ENCODE measurements at places on chromosomes 16 and 17.
A peak's percentile ranks its signal among the peaks of the same experiment; 100 is the strongest.

GRCh38 chr17:42322382-42323267 is 34.3 kb downstream of the STAT5A start:
- peak; percentile 95 for DNase-seq

DNA sequence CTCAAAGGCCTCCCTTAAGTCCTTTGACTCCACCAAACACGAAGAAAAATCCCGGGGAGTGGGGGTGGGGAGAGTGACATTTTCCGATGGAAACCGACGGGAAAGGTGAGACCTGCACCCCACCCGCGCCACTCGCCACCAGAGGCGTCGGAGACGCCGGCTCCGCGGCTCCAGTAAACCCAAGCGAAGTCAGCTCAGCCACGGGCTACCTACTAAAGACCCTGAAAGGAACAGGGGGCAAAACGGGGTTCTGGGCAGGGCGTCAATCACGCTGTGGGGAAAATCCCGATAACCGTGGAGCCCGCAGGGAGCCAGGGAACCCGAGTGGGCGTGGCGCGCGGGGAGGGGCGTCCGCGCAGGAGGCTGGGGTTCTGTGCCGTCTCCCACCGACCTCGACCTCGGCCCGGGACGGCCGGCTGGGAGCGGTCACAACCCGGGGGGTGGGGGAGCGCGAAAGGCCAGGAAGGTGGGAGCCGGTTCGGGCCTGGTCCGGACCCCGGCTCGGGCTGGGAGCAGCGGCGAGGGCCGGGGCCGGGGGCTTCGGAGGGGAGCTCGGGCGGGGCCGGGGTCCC is 565 bp downstream of the WDR45B start:
- no peak for DNase-seq

GRCh38 chr16:75239542-75240122 is 11.8 kb downstream of the BCAR1 start:
- DNase-seq = no peak

- no peak for DNase-seq
Measured at GRCh38 chr17:45843722-45844121, 959 bp upstream of the SPPL2C start.

GRCh38 chr17:51107778-51108177 is 12.9 kb downstream of the SPAG9 start:
- DNase-seq = no peak

GRCh38 chr16:85935974-85936760 is 37.2 kb downstream of the IRF8 start:
- no peak for DNase-seq

DNA sequence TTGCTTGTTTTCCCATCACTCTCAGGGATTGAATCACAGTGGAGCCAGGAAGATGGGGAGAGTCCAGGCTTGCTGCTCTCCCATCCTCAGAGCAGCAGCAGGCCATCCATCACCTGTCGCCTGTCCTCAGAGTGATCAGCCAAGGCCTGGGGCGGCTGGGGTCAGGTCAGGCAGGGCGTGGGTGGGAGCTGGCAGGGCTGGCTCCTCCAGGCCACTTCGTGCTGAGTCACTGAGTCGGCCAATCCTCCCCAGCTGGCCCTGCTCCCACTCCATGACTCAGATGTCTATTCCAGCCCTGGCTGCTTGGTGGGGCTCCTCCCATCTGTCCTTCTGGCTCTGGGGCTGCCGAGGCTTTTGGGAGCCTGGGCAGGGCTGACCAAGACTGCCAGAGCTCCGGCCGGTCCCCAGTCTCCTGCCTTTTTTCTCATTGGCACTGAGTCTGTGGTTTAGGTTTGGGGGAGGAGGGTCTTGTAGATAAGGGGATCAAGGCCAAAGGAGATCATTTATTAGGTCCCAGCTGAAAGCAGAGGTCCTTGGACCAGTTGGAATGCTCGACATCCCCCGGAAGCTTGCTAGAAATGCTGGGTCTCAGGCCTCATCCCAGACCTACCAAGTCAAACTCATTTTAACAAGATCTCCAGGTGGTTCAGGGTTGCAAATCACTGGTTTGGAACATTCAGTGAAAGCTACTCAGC is 72.7 kb downstream of the ABCC1 start:
- DNase-seq = peak; percentile 42

DNA sequence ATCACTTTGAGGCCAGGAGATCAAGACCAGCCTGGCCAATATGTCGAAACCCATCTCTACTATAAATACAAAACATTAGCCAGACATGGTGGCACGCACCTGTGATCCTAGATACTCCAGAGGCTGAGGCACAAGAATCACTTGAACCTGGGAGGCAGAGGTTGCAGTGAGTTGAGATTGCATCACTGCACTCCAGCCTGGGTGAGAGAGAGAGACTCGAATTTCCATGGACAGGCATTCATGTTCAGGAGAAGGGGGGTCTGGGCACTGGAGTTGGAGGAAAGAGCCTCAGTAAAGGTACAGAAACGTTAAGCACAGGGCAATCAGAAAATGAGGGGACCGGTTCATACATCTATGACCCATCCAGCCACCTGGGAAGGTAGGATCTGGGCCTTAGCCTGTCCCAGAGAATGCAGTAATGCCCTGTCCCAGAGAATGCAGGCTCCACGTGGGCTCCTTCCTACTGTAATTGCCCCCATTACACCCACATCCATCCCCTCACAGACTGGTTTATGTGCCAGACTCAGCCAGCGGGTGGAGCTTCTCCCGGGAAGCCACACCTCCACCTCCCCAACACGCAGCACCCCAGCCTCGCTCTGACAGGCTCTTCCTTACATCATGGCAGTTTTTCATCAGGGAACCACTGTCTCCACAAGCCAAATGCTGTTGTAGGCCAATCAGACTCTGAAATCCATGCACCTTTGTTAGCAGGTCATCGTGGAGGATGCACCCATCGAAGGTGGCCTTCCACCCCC is 21.6 kb upstream of the ARL4D start:
- no peak for DNase-seq

GRCh38 chr16:53888222-53888621 is 184.3 kb downstream of the FTO start:
- no peak for DNase-seq

GRCh38 chr16:58670946-58671583 is 13.5 kb downstream of the SLC38A7 start:
- no peak for DNase-seq

DNA sequence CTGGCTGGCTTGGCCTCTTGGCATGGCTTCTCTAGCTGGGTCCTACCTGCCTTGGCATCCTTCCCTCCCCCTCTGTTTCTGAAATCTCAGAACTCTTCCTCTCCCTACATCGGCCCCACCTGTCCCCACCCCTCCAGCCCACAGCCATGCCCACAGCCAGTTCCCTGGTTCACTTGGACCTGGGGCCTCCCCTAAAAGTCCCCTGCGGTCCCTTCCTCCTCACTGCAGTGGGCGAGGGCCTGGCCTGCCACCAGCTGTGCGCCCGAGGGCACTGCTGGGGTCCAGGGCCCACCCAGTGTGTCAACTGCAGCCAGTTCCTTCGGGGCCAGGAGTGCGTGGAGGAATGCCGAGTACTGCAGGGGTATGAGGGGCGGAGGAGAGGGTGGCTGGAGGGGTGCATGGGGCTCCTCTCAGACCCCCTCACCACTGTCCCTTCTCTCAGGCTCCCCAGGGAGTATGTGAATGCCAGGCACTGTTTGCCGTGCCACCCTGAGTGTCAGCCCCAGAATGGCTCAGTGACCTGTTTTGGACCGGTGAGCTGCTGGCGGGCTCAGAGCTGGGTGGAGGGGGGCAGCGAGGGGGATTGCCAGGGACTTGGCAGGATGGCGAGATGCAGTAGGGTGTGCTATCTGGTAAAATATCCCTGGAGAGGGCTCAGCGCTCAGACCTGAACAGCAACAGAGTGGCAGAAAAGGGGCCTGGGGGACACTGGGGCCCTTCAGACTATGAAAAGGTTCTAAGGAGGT is 14.1 kb downstream of the MIEN1 start:
- DNase-seq = no peak

GRCh38 chr16:47644661-47645060 is 183.5 kb downstream of the PHKB start:
- no peak for DNase-seq

GRCh38 chr17:62657690-62658089 is 30.2 kb downstream of the MRC2 start:
- no peak for DNase-seq

- DNase-seq = no peak
Measured at GRCh38 chr16:81987706-81988105, 23.6 kb downstream of the SDR42E1 start.

GRCh38 chr17:2380226-2380922 is 20.5 kb downstream of the MNT start:
- peak; percentile 70 for DNase-seq

DNA sequence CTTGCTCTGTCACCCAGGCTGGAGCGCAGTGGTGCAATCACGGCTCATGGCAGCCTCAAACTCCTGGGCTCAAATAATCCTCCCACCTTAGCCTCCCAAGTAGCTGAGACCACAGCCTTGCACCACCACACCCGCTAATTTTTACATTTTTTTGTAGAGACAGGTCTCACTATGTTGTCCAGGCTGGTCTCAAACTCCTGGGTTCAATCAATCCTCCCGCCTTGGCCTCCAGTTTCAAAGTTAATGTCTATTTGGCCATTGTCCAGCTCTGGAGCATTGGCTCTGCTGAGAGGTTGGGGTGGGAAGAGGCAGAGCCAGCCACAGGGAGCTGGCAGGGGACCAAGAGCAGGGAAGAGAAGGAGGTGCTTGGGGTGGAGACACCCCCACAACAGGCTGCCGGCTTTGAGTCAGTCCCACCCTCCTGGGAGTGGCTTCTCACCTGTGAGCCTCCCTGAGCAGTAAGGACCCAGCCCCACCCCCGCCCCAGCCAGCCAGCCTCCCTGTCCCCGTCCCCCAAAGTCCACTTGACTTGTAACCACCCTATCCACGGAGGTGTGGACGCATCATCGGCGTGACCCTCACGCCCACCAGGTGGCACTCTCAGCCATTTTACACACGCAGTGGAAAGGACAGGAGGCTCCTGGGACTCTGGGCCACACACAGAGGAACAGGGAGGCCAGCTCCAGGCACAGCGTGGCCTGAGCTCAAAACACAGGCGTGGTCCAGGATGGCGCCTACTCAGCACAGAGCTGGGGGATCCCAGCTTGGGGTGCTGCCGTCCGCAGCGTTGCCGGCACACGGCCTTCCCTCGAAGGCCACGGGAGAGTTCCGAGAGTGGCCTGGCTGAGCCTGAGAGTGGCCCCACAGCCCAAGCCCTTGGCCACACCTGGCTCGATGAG is 22.8 kb upstream of the PVALEF start:
- DNase-seq = peak; percentile 94

DNA sequence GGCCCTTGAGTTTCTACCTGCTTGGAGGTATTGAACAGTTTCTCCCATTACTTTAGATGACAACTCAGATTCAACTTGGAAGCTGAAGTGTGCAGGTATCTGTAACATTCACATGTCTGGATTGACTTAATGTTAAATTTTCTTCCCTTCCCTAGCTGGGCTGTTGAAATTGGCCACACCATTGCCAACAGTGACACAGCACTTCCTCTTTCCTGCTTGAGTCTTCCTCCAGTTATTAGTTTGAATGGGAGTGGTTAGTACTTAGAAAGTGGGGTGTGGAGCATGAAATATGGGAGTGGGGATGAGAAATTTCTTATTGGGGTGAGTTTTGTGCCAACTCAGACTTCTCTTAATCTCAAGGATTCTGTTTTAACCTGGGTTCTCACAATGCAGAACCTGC is 454.9 kb downstream of the KCNJ2 start:
- DNase-seq = no peak

DNA sequence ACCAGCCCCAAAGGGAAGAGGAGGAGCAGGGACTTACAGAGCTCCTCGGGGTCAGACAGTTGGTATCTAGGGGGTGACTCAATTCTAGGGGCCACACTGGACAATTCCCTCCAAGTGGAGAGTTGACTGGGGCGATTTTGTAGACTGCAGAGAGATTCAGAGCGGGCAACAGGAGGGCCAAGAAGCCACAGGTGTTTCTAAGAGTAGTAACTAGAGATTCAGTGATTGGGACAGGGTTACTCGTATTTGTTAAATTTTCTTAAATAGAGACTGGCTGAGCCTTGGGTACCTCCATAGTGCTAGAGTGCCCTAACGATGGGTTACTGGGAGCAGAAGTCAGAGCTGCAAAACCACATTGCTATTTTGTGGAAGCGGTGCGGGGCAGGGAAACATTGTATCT is 3.3 kb upstream of the INPP5K start:
- DNase-seq = no peak

GRCh38 chr16:53771655-53772497 is 67.9 kb downstream of the FTO start:
- no peak for DNase-seq

GRCh38 chr17:9124554-9124935 is 103.2 kb downstream of the NTN1 start:
- no peak for DNase-seq
